ENCODE measurements at places on chromosomes 12 and 14.
A peak's percentile ranks its signal among the peaks of the same experiment; 100 is the strongest.

DNA sequence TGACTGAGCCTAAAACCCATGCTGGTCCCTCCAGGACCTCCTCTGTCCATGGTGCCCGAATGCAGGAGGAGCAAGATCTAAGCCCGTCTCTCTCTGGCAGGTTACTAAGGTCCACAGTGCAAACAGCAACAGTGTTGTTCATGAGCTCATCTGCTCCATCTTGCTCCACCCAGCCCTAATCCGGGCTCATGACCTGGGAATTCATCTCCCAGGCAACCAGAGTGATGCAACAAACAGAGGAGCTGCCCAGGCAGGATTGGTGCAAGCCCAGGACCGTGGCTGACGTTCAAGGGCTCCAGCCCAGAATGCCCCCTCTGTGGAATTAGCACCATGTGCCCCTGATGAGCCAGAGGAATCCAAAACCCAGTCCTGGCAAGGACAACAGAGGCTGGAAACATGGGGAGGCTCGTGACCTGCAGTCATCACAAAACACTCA is 29.9 kb downstream of the HSPB8 start:
- no peak for ATAC-seq

DNA sequence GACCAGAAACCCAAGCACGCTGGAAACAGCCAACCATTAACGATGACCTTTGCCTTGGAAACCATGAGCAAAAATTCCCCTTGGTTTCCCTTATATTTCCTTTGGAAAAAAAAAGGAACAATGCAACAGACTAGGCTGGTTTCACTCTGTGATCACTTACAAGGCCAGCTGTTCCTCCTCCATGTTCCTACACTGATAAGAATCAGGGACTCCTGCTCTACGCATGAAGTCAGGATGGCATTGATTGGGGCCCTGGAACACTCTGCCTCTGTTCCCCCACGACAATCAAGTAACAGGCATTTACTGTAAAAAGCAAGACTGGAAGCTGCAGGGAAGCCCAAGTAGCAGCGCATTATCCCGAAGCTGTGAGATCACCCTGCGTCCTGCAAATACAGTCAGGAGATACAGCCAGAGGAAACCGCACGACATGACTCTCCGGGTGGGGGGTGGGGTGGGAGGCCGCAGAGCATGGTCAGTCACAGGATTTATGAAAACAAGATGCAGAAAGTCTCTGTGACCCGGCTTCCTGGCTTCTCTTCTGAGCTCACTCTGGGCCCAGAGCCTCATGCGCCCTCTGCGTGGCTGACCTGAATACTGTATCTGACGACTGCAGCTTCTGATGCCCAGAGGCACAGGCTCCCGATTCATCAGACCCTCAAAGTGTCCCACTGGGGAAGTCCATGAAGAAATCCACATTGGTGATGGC is 31.1 kb downstream of the SSH1 start:
- no peak for ATAC-seq

DNA sequence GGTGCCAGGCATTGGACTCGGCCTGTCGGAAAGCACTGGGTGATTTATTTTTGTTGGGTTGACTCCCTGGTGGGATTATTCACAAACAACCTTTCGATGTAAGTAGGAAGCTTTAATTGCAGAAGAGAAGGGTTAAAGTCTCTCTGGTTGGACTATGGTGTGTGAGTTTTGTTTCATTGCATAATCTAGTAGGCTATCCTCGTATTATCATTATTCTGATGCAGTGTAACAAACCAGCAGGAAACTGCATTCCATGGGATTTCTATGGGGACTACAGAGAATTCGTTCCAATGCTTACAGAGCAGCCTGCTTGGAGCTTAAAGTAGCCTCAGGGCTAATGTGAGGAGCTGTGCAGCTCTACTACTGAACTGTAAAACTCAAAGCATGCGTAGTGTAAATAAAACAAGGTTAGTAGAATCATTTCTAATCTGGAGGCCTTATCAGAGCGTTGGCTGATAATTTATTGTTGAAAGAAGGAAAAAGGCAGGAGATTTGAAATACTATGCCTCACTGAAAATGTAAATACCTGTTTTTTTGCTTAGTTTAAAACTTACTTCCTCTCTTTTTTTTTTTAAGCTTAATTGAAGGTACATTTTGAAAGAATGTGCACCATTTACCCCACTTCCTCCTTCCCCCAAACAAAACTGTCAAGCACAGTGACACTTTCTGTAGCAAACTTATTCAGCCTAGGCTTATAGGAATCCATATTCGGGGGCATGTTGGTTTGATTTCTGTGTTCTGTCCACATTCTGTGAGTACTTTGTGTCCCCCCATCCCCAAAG is 226.7 kb downstream of the NPAS3 start:
- no peak for ATAC-seq

DNA sequence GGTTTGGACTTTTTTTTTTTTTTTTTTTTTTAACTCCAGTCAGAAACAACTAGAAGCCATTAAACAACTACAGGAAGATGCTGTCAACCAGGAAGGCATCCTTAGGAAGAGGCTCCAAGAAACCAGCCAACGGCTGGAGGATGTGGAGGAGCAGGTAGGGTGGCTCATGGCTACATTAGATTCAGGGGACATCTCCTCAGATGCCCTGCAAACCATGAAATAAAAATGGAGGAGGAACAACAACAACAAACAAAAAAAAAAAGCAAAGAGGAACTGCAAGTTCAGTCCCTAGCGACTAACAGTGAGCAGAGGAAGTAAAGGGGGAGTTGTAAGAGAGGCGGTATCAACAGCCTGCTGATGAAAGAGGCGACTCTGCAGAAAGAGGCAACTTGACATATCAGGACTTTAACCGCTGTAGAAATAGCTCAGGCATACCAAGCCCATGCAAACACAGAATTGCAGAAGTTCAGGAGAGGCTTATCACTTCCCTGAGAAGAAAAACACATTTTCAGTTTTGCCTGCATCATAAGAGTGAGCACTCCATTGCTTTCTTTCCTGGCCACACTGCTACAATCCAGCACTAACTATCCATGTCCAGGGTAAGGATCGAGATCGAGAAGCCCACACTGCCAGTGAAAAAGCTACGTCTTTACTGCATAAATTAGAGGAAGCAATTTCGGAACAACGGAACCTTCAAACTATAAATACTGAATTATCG is 103.5 kb upstream of the BCAT1 start:
- peak; percentile 49 for ATAC-seq

DNA sequence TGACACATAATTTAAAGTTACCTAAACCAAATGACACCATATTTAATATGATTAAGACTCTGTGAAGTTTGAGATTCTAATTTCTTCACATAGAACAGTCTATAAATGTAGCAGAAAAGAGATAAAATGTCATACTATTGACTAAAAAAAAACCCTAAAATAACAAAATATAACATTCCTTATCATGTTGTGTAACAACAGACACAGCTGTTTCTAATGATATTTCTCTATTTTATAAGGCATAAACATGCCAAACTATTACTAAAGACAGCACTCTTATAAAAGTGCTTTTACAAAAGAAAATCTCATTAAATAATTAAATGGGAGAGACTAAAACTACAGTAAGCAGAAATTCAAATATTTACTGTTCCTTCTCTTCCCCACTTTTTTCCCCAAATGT is 49.4 kb downstream of the NOVA1 start:
- ATAC-seq = no peak

- no peak for ATAC-seq
Observed at GRCh38 chr14:29274890-29275596, 508.5 kb downstream of the FOXG1 start.

GRCh38 chr12:127711108-127711507 is 555.9 kb upstream of the TMEM132C start:
- no peak for ATAC-seq

DNA sequence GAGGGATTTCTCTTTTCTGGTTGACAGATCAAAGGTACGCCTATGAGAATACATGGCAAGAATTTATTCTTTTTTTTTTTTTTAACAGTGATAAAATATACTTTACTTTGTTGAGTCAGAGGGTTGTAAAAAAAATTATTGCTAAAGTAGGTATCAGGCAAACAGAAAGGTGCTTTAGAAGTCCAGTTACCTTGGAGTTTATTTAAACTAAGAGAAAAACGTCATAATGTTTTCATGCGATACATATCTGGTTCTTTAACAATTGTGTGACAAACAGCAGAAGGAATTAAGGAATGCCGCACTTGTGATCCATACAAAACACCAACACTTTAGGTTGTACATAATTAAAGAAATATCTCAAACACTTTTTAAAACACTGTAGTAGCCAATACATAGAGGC is 94.2 kb downstream of the BORCS5 start:
- no peak for ATAC-seq

DNA sequence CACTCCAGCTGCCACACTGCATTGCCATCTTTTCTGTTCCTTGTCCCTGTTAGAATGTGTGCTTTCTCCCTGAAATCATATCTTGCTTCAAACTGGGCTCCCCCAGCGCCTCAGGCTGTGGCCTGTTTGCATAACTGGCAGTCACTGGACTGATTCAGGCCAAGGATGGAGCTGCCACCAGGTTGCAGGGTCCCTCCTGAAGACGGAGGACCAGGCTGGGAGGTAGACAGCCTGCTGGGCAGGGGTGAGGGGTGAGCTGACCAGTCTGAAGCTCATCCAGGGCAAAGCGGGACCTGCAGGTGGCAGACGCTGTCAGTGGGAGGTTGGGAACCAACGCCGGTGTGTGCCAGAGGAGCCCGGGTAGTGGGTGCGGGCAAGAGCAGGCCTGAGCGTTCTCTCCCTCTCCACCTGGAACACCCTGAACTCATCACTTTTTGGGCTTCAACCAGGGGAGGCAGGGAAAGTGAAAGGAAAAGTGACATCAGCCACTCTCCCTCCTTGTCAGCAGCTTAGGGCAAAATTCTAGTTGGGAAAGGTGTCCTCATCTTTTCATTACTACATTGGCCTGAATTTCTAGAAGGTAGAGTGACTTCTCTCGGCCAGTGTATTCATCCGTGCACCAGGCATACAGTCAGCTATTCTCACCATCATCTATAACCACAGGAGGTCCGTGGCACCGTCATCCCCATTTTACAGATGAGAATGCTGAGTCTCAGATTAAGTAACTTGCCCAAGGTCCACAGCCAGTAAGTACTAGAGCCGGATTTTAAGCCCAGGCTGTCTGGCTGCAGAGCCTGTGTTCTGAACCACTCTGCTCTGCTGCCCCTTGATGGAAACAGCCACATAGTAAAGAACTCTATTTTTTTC is 219.1 kb downstream of the SLC41A2 start:
- ATAC-seq = no peak

GRCh38 chr12:68007466-68007865 is 18.2 kb downstream of the IFNG-AS1 start:
- no peak for ATAC-seq

DNA sequence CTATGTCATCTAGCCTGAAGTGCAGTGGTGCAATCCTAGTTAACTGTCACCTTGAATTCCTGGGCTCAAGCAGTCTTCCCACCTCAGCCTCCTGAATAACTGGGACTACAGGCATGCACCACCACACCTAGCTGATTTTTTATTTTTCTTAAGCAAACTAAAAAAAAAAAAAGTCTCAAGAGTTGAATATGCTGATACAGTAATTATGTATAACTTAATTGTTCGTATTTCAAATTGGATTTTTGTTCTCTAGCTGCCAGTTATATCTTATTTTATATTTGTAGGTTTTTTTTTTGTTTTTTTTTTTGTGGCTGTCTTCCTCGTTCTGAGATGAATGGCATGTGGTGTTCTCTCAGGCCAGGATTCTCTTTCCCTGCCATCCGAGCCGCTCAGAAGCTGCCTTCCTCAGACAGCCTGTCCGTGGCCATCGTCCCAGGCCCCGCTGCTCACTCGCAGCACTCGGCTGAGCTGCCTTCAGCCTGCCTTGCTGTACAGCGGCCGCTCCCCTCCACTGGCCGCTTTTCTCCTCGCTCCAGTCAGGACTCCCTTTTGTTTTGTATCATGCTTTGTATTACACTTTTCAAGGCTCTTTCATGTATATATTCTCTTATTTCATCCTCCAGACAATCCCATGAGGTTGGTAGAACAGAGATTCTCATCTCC is 53.3 kb downstream of the WDR20 start:
- no peak for ATAC-seq

DNA sequence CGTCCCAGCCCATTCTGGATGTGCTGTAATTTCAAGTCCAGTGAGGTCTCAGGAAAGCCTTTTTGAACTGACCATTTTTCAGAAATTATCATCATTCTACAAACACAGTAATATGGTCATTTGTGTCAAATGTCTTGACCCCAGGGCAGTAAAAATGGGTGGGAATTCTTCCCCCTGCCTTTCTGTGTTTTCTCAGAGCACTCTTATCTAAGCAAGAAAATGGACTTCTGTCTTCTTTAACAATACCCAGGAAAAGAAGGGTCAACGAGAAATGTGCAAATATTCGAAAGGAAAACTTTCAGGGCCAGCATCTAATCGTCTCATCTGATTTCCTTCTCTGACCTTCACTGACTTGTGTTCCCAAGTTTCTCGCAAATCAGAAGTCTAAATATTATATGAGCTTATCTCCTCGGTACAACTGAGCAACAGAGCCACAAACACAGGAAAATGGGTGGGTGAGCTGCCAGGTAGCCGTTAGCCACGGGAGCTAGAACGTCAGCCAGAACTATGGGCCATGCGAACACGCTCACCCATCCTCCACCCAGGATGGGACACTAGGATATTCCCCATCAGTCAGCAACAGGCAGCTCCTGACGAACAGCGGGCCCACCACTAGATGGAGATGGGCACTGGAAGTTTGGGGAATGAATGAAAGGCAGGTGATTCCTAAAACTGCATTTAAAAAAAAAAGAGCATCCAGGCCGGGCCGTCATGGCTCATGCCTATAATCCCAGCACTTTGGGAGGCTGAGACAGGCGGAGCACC is 57.1 kb downstream of the VWF start:
- no peak for ATAC-seq

GRCh38 chr12:122884860-122885259 is 11.1 kb downstream of the VPS37B start:
- ATAC-seq = no peak

DNA sequence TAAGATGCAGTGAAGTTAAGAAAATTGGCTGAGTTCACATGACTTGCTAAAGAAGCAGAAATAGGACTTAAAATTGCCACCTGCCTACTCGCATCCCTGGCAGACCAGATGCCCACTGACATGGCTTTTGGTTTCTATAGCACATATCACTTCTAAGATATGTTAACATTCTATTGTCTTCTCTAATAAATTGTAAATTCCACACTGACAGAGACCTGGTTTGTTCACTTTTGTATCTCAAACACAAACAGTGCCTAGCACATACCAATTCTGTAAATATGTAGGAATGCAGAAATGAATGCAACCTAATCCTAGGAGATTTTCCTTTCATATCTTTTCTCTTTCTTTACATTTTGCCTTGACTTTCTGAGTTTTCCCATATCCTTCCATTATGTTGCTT is 1047.6 kb downstream of the AACS start:
- no peak for ATAC-seq

- ATAC-seq = peak; percentile 67
Observed at GRCh38 chr14:73695997-73696396, 18.2 kb downstream of the PNMA1 start.

DNA sequence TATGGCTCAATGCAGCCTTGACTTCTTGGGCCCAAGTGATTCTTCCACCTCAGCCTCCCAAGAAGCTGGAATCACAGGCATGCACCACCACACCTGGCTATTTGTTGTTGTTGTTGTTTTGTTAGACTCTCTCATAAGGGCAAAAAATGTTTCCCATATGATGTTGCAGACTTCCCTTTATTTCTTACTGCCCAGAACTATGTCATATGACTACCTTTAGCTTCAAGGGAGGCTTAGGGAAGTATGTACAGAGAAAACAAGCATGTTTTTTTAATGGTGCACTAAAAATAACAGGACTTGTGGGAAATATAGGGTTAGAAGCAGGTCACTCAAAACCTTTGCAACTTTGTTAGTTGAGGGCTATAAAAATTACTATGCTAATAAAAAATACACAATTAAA is 4.3 kb upstream of the GPR19 start:
- ATAC-seq = no peak
